ENCODE measurements at places on chromosomes 7 and 10.

DNA sequence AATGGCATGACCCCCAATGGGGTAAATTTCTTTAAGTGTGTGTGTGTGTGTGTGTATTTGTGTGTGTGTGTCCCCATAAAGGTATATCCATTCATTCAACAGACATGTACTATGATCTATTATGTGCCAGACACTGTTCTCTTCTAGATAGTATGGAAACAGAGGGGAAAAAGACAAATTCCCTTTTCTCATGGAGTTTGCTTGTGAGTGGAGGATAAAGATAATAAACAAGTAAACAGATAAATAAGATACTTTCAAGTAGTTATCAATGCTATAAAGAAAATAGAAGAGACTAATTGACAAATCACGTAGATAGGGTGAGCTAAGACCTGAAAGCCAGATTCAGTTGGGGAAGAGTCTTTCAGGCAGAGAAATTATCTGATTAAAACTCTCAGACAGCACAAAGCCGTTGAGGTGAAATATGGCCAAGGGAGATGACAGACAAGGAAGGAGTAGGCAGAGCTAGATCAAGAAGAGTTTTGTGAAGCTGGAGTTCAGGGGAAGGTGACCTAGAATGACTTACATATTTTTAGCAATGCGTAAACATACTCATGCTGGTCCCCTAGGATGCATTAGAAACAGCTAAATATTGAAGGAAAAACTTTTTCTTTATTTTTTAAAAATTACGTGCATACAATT lies 45.2 kb upstream of the DMTF1 start:
- no peak for DNase-seq

DNA sequence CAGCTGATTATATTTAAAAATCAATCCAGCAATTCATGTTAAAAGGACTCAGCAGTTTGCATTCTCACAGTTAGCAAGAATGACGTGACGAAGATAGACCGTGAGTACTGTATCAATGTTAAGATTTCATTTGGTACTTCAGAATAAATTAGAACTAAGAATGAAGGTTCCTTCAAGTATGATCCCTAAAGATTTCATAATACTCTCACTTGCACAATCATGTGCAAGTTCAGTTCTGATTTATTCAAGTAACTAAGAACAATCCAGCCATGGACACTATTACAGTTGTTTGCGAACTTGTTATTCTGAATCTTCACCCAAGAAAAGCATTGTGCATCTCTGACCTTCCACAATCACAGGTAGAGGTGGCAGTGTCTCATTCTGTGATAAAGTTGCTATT lies 7.7 kb downstream of the RHEB start:
- DNase-seq, result no peak

- DNase-seq, result no peak
These were observed 24.4 kb downstream of the CPED1 start for GRCh38 chr7:121012919-121013318.

DNA sequence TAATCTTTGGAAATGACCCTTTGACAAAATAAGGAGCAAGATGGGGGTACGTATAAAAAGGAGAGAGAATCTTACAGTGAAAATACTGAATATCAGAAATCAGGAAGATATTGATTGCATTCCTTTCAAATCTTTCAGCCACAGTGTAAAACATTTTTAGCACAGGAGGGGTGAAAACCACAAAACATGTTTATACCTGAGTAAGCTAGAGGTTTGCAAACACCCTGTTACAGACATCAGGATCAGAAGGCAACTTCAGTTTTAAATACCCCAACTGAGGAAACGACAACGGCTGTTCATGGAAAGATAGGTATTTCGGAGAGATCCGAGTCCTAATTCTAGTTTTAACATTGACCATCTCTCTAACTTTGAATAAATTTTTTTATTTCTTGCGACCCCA lies 69.1 kb upstream of the ITGB1 start:
- DNase-seq, result no peak

DNA sequence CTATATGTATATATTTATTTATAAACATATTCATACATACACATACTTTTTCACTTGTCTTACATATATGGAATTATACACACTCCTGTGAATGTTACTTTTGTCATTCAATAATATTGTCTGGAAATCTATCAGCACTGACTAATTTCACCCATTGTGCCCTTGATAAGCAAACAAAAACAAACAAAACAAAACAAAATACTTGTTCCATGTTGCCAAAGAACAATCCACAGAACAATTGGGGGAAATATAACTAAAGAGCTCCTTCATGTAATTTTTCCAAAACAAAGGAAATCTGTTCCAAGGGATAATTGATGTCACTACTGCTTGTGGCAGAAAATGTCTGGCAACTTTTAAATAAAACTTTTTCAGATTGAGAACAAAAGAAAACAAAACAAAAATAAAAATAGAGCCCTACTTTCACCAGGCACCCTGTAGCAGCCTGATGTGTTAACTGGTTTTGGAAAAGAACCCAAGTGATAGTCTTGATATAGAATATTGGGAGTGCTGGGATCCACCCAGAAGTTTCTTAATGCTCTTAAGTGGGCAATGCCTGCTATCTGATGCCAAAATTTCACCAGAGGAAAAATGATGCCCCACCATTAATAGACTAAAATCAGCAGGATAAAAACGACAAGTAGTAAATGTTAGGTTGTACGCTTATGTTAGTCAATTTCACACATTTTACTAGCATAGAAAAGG lies 34.0 kb upstream of the CCDC7 start:
- DNase-seq, result no peak

- DNase-seq, result no peak
These were observed 9.9 kb downstream of the TTYH3 start for GRCh38 chr7:2641406-2642393.

DNA sequence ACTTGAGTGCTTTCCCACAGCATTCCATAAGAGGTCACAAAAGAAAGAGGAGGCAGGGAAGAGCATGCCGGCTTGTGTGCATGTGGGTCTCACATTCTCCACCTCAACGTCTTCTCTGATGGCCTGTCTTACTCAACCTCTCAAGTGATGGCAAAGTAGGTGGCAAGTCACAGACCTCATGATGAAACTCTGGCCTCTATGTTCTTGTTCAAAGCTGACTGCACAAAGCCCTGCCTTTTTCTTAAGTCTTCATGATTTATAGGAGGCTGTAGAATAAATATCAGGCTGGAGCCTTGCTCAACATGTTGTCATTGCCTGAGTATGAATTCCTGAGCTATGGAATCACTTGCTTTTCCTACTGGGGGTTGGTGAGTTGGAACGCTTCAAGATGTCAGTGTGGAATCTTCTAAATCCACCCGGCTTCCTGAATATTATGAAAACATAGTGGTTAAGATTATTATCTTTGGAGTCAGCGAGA lies 213.6 kb upstream of the INHBA start:
- no peak for DNase-seq

- no peak for DNase-seq
These were observed 75.5 kb downstream of the MAP3K8 start for GRCh38 chr10:30509508-30509907.

DNA sequence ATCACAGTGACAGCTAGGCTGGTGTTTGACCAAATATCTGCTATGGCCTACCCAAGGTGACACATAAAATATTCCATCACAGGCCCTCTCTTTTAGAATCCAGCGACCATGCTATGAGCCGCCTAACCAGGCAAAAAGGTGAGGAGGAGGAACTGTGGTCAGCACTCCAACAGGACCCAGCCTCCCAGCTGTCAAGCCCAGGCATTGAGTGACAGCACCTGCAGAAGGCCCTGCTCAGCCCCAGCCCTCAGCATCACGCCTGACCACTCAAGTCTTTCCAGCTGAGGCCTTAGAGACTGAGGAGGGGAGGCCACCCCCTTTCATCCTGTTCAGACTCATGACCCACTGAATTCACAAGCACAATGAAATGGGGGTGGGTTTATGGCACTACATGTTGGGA lies 43.0 kb downstream of the CXCL12 start:
- DNase-seq, result no peak

DNA sequence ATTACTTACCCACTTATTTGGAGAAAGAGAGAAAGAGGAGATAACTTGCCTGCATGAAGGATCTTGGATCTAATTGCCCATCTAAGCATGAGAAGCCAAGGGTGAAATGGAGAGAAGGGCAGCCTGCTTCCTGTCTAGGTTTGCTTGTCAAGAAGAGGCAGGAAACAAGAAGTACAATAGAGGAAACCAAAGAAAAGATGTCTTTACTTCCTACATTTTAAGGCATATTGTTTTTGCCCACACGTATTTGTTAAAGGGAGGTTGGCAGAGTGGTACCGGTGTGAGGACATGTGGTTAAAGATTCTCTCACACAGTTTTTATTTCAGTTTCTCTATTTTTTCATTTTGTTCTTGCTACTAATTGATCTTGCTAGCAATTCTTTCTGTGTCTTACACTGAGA lies 6.0 kb upstream of the TAS2R38 start:
- DNase-seq, result no peak

DNA sequence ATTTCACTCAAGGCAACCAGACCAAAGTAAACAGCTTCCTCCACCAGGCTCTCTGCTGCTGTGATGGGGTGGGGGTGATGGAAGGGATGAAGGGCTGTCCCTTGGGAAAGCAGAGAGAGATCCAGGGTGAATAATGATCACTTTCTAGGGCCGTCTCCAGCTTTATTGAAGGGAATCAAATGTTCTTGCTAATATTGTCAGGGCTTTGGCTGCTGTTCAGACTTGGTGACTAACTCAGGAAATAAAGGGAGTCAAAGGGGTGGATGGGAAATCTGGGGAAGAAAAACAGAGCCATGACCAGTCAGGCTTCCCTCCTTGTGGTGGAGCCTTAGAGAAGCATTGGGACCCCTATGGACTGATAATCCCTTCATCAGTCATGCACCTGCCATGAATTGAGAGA lies 196.2 kb upstream of the AGK start:
- no peak for DNase-seq

DNA sequence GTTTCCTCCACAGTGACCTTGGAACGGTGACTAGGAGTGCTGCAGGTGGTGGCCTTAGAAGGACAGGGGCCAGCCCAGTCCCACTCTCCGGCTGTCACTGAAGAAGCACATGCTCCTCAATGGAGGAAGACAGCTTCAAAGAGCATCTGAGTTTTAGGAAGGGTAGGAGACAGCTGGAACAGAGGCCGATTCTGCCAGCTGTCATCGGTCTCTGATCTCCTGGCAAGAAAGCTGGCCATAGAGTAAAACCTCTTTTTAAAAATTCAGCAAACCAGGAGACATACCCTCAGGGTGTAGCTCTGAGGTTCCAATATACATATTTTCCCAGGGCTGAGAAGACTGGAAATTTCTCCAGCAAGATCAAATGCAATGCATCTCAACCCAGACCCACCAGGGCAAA lies 55.9 kb downstream of the KCNMA1 start:
- no peak for DNase-seq

GRCh38 chr7:101299511-101300464 lies 21.8 kb downstream of the IFT22 start:
- no peak for DNase-seq

DNA sequence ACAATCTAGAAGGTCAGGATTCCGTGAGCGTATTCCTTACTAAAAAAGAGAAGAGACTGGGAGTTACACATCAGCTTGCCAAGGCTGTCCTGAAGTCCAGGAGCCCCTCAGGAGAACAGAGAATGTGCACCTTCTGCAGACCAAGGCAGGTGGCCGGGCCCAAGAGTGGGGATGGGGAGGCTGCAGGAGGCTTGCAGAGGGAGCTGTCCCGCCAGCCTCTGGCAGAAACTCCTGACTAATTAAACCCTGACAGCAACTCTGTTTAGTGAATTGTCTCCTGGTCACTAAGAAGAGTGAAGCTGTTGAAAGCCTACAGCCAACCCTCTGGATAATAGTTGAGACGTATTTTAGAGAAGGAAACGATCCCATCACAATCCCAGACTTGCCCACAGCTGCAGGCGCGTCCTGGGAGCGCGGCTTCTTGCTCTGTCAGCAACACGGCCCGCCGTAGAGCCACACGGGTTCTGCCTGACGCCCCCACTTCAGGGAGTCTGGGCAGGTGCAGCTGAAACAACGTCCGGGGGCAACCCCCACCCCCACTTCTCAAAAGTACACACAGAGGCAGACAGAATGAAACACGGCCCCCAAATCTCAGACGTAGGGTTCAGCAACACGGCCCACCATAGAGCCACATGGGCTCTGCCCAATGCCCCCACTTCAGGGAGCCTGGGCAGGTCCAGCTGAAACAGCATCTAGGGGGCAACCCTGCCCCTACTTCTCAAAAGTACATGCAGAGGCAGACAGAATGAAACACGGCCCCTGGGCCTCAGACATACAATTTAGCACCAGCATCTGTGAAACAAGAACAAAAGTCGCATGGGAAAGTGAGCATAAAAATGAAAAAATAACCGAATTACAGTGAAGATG lies 45.2 kb downstream of the DIP2C start:
- DNase-seq, result no peak

GRCh38 chr7:130669085-130669700 lies 645 bp upstream of the COPG2 start:
- no peak for DNase-seq

- DNase-seq, result no peak
These were observed 78.7 kb downstream of the CLEC2L start for GRCh38 chr7:139602143-139602722.

DNA sequence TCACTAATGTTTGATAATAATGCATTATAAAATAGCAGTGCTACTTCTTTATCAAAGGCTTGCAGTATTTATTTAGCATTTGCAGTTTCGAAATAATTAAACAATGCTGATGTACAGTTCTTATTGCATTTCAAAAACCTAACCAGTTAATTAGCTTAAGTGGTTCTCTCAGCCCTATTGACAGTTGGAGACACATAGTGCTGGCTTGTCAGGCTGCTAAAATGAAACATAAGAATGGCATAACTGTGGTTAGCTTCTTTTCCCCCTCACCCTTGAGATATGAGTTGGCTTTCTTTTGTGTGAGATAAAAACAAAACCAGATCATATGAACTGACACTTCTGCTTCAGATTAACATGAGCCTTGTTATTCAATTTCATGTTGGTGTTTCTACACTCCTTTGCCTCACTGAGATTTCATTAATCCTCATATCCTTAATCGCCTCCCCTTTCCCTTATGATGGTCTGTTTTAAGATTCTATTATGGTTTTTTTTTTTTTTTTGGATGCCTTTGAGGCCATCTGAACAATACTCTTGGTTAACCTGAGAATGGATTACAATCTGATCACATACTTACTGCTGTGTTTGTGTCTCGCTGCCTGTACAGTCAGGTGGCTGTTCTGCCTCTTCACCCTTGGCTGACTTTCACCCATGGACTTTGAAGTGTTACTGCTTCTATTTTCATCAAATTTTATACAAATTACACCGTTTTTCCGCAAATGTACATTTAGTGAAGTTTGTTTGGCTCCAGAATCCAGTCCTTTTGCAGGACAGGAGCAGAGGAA lies 108.0 kb downstream of the SDK1 start:
- no peak for DNase-seq

- DNase-seq, result no peak
These were observed 944.4 kb upstream of the ZNF722 start for GRCh38 chr7:63054191-63054661.
